ENCODE measurements at places on chromosomes 13 and 19.

DNA sequence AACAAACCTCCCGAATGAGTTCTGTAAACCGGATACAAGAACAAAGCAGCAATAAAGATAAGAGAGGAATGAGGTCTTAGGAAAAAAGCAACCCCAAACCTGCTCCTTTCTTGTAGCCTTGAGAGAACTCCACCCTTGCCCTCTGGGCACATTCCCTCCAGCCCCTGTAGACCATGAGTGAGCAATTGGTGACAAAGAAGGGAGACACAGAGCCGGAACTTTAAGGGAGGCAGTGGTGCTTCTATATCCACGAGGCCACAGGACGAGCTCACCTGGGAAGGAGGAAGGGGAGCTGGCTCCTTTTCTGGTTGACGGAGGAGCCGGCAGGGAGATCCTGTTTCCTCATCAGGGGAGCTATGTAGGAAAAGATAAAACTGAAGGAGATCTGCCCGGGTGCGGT, 13.0 kb downstream of the BRME1 start:
- DNase-seq = no peak

GRCh38 chr13:74794582-74794981, 660.4 kb upstream of the KLF12 start:
- no peak for DNase-seq

GRCh38 chr13:112333756-112334543, 42.2 kb upstream of the SPACA7 start:
- DNase-seq = no peak

- DNase-seq = no peak
These were observed 760.6 kb downstream of the EFNB2 start for GRCh38 chr13:105774739-105775460.

DNA sequence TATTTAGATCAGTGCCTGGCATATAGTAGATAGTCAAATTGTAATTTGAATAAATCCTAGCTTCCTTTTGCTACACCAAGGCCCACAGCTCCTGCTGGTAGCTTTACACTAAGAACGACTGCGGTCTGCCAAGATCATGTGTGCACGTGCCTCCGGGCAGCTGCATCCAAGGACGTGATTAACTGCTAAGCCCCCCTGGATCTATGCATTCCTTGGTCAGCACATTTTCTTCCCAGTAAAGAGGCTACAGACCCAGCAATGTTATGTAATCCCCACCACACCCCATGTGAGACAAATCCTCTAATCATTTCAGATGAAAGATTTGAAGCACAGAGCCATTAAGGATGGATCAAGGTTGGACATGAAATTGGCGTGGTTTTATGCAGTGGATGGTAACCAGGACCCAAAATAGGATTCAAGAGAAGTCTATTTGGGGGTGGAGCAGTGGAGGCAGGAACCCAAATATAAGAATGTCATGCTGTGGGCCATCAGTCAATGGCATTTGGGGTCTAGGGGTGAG, 65.2 kb upstream of the PEG3 start:
- DNase-seq = no peak

- no peak for DNase-seq
These were observed 770.1 kb upstream of the PCDH20 start for GRCh38 chr13:62185631-62186255.

DNA sequence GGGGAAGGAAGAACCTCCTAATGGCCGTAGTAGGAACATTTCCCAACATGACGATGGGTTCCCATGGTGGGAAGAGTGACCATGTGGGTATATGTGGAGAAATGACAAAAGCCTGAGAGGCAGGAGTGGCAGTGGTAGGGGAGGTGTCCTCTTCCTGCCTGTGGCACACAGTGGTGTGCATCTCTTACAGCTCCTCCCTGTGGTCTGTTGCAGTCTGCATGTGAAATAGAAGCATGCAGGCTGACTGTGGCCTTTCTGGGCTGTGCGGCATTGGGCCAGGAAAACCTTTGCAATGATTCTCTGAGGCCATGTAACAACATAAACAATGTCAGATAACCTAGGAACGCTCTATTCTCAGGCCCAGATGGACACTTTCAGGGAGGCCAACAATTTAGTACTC, 84.0 kb downstream of the LACC1 start:
- no peak for DNase-seq

GRCh38 chr19:38003438-38004185, 96.6 kb downstream of the SIPA1L3 start:
- DNase-seq = peak; percentile 75

GRCh38 chr13:97475011-97475410, 41.0 kb downstream of the RAP2A start:
- DNase-seq = no peak

DNA sequence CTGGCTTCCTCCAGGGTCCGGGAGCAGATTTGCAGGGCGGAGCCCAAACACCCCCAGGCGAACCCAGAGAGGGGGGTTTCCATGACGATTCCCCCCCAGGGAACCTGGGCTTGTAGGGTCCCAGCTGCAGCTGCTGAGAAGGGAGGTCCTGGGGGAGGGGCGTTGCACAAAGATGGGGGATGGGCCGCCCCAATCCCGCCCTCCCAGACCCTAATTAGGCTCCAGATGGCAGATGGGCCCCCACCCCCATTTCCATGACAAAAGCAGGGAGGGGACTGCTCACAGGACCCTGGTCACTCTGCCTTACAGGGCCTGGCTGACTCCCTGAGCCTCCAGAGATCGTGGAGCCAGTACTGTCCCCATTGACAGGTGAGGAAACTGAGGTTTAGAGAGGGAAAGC, 15.2 kb downstream of the ELAVL3 start:
- DNase-seq = no peak

DNA sequence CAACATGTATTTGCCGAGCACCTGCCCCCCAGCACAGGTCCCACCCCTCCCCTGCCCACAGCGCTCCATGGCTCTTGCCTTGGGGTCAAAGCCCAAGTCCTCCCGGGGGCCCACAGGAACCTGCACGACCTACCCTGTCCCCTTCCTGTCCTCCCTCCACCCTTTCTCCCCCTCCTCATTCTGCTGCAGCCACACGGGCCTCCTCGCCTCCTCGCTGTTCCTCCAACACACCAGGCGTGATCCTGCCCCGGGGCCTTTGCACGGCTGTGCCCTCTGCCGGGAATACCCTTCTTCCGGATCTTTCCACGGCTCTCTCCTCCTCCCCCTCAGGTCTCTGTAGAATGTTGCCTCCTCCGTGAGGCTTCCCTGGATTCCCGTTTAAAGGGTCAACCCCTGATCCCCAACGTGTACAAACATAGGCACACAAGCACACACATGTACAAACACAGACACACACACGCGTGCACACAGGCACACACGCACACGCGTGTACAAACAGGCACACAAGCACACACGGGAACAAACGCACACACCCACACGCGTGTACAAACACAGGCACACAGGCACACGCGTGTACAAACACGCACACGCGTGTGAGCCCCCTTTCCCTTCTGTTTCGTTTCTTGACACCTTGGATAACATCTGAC, 2.8 kb downstream of the MADCAM1 start:
- DNase-seq = no peak

DNA sequence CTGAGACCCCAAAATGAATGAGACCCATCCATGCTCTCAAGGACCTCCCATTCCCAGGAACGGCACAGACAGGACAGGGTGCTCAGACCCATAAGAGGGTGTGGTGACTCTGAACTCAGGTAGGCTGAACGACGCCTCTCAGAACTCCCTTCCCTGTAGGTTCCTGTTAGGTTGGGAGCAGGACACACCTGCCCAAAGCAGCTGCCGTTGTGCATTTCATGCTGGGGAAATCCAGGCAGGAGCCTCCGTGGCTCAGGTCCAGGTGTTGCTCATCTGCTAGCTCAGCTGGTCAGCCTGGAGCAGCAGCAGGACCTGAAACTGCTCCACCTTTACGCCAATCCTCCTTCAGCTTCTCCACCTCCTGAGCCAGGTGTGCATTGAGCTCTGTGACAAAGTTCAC, 19.1 kb upstream of the TEX101 start:
- DNase-seq = no peak

DNA sequence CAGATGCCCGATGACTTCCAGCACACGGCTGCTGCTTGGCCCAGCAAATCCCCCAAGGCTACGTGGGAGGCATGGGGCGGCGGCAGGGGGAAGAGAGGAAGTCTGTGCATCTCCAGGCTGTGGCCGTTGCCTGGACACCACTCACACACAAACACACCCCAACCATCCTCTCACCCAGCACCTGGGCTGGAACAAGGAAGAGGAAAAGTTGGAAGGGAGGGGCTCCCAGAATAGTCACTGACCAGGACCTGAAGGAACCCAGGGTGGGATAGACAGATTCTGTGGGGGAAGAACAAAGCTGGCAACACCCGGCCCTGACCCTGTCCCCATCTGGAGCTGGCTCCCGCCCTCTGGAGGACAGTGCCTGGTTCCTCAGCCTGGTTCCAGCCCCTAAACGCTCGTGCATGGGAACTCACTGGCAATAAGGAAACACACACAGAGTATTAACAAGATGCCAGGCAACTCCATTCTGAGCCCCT, 11.2 kb downstream of the PPP6R1 start:
- DNase-seq = no peak

DNA sequence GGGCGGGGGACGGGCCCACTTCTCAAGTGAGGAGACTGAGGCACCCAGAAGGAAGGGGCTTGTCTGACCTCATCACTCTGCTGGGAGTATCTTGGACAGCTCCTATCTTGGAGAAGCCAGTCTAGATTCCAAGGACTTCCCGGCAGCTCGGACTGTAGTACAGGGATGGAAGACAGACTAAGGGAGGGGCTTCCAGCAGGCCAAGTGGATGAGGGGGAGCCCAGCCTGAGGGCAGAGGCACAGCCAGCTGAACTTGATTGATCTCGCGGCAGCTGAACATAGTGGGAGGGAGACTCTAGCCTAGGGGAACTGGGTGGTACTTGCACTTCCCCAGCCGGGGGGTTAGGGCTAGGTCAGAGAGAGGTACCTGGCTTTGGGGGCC, 711 bp downstream of the CILP2 start:
- DNase-seq = no peak

Measured in right atrium auricular region (tissue), 2 donors.